ENCODE measurements at places on chromosomes 5 and 9. TPM values are rescaled to one million over a fixed set of nuclear protein-coding genes. Genes with fewer than 3 reads are reported as not detected.

CTSV gene
- not detected for total RNA-seq

PTGS1 gene
- total RNA-seq, result 14.2 TPM

GABRP gene
- not detected for total RNA-seq

HAVCR2 gene
- total RNA-seq, result 0.16 TPM

OBP2A gene
- not detected for total RNA-seq

LCN9 gene
- total RNA-seq, result not detected

GALNT12 gene
- total RNA-seq, result 0.61 TPM

SPATA6L gene
- total RNA-seq, result 0.65 TPM

KCNN2 gene
- under 0.01 TPM for total RNA-seq

SCAI gene
- 8.9 TPM for total RNA-seq

CXCL14 gene
- total RNA-seq, result 2.1 TPM

SLC36A3 gene
- not detected for total RNA-seq

MYOT gene
- total RNA-seq, result not detected

SLC2A6 gene
- total RNA-seq, result 41.3 TPM

TMEM167A gene
- total RNA-seq, result 71.8 TPM

HMMR gene
- total RNA-seq, result 0.65 TPM

SEMA6A gene
- total RNA-seq, result 1.1 TPM

PCDHA11 gene
- total RNA-seq, result 0.49 TPM

SEMA5A gene
- total RNA-seq, result 59.4 TPM

OR1L1 gene
- not detected for total RNA-seq

PCA3 gene
- not detected for total RNA-seq

F2RL2 gene
- 15.9 TPM for total RNA-seq

PCDHB8 gene
- 1.2 TPM for total RNA-seq

RNF224 gene
- total RNA-seq, result not detected

DTWD2 gene
- total RNA-seq, result 9.0 TPM

KIF27 gene
- total RNA-seq, result 3.9 TPM

RECK gene
- total RNA-seq, result 147 TPM

HBEGF gene
- total RNA-seq, result 3.3 TPM

DNAI1 gene
- total RNA-seq, result not detected

OR1J2 gene
- 0.24 TPM for total RNA-seq

CARTPT gene
- not detected for total RNA-seq

SLC1A3 gene
- total RNA-seq, result 136 TPM

GRXCR2 gene
- total RNA-seq, result not detected

SLC6A3 gene
- not detected for total RNA-seq

MED7 gene
- 8.3 TPM for total RNA-seq

ST8SIA4 gene
- 3.7 TPM for total RNA-seq

LIFR gene
- 33.4 TPM for total RNA-seq
